ENCODE measurements at places on chromosomes 4 and X.

DNA sequence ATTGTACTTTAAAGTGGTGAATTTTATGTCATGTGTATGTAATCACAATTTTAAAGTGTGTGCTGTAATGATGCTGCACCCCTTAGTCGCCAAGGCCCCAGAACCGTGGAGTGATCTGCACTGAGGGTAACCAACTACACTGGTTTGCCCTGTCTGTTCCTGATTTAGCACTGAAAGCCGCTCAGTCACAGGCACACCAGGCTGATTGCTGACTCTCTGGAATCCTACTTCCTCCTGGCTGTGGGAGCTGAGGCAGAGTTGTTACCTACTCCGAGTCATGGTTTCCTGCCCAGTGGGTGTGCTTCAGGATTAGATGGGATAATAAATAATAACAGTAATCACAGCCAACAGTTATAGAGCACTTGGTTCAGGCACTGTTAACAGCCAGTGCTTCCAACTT, 645.4 kb downstream of the BCOR start:
- no peak for DNase-seq

DNA sequence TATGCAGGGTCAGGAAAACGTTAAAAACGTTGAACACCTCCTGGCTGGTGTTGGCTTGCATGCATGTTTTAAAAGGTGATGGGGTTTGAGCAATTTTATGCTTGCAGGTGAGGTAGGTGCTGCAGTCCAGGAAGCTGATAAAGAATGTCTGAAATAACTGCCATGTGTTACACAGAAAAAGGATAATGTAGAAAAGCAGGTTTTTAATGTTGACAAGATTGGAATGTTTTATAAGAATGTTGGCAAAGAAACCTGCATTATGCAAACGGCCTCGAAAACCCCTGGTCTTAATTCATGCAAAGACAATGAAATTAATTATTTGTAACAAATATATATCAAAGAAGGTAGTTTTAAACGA, 723.7 kb upstream of the AGA start:
- DNase-seq: peak; percentile 8

GRCh38 chrX:12702509-12703091, 88.6 kb upstream of the PRPS2 start:
- DNase-seq: no peak

GRCh38 chr4:174303687-174304086, 20.0 kb downstream of the CEP44 start:
- no peak for DNase-seq

DNA sequence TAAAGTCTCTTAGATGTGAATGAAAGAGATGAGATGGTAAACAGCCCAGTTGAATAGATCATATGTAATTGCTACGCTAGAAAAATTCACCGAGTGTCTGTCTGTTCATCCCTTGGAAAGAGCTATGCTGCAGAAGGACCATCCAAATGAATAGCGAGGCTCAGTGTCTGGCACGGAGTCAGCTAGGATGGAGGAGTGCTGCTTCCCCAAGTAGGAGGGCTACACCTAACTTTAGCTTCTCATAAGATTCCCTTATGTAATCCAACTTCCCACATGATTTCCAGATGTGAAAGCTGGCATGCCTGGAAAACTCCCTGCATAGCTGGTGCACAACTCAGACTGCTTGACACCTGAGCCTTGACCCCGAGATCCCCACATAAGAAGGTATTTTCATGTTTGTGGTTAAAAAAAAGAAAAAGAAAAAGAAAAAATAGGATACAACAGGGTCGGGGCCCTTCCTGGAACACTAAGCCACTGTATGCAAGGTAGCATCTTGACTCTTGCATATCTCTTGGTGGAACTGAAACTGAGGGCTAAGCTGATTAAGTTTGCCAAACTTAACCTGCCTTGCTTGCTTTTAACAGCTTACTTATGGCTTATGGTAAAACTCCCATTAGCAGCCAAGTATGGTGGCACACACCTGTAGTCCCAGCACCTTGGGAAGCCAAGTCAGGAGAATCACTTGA, 82.3 kb downstream of the FREM3 start:
- DNase-seq: no peak

DNA sequence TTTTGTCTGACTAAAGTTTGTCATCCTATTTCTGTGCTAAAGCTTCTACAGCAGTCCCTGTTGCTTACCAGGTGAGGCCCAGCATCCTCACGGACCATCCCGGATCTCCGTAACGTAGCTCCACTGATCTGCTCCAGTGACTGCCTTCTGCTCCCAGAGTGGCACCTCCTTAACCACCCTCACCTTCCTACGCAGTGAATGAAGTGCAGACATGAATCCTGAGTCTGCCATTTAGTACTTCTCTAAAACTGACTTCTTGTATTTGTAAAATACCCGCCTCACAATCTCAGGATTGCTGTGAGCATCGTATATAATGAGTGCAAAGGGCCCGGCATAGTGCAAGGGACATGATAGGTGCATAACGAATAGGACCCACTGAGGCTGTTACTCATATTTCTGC, 27.7 kb upstream of the ACSL1 start:
- DNase-seq: no peak

GRCh38 chrX:136600059-136600458, 47.9 kb upstream of the CD40LG start:
- no peak for DNase-seq
